ENCODE measurements at places on chromosomes 16 and 17. TPM values are rescaled to one million over a fixed set of nuclear protein-coding genes. Genes with fewer than 3 reads are reported as not detected.
A peak's percentile ranks its signal among the peaks of the same experiment; 100 is the strongest.

Gene PIGW
- total RNA-seq: 12.7 TPM

GRCh38 chr17:45256114-45256966 lies 5.6 kb downstream of the SPATA32 start:
- no peak for DNase-seq

DNA sequence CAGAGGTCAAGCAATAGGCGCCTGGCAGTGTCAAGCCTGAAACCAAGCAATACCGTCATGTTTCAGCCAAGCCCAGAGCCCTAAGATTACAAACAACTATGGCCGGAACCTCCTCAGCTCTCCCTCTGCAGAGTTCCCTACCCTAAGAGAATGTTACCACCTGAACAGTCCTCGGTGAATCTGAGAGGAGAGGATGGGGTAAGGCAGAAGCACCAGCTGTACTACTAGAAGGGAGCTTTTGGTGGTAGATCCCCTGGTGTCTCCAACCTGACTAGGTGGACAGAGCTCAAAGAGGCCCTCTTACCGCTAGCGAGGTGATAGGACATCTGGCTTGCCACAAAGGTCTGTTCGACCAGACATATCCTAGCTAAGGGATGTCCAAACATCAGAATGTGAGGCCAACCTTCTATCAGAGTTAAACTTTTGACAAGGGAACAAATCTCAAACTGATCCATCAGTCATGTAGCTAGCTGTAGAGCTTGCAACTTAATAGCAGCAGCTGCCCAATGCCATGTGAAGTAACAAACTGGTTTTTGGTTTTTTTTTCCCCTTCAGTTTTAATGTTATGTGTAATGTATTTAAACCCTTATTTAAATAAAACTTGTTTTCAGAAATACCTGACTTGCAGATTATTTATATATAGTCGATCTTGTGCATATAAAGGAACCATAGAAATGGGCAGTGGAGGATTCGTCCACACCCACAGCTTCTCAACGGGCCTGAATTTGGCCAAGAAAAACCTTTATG lies 2.5 kb downstream of the EIF1 start:
- no peak for DNase-seq

Gene KRTAP16-1
- total RNA-seq: not detected

DNA sequence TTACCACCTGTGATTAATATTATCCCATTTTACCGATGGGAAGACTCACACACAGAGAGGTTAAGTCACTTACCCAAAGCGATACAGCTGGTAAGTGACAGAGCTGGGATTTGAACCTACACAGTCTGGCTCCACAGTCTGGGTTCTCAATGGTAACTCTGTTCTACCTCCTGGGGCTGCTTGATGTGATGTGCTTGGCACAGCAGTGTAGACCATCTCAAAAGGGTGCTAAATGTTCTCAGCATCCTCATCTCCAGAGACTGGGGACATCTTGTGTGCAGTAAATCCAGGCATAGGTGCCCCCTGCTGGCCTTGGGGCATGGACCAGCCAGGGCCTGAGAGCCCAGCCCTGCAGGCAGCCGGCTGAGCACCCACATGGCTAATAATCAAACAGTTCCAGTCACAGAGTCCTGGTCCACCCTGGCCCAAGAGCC lies 15.4 kb upstream of the KATNB1 start:
- DNase-seq: peak; percentile 85

Gene KRT33A
- not detected for total RNA-seq

GRCh38 chr17:16406742-16407674 lies 8.4 kb upstream of the TRPV2 start:
- peak; percentile 81 for DNase-seq

- DNase-seq: no peak
Measured at GRCh38 chr17:60248618-60249289, 99.0 kb downstream of the CA4 start.

Gene LGALS9B
- total RNA-seq: 25.2 TPM

- DNase-seq: no peak
Measured at GRCh38 chr16:30354423-30355143, 525 bp downstream of the CD2BP2 start.

GRCh38 chr16:75614066-75614897 lies 8.8 kb downstream of the ADAT1 start:
- DNase-seq: no peak

- peak; percentile 93 for DNase-seq
Measured at GRCh38 chr17:7627250-7628121, at the start of gene SAT2. Gene SAT2 (minus strand): TSS chr17:7627821. CDS start chr17:7627635, 186 bp downstream.

GRCh38 chr16:89596957-89597649 lies 16.3 kb upstream of the DPEP1 start:
- DNase-seq: no peak

Gene PIRT
- not detected for total RNA-seq

GRCh38 chr16:927406-927805 lies 43.4 kb downstream of the LMF1 start:
- no peak for DNase-seq

- DNase-seq: no peak
Measured at GRCh38 chr17:80631142-80632045, 86.8 kb downstream of the RPTOR start.

Gene SLC35G6
- not detected for total RNA-seq

Gene BCAR1
- total RNA-seq: 122 TPM

Gene EVI2A
- not detected for total RNA-seq

- no peak for DNase-seq
Measured at GRCh38 chr16:14306485-14307058, 235.5 kb downstream of the MRTFB start.

DNA sequence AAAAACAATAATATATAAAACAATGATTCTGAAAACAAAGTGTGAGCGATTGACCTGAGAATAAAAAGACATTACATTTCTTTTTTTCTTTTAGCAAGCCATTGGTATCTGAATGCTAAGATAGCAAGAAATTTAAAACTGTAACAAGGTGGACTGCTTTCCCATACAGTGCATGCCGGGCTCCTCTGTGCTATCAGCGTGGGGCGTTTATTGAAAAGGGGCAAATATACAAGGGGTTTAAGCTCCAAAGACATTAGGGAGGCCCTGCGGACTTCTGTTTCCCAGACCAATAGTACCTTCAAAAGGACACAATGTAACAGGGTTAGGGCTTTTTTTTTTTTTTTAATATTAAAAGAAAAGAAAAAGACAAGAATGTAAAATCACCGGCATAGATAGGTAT lies 261.3 kb downstream of the ZFHX3 start:
- no peak for DNase-seq

GRCh38 chr17:82055023-82055964 lies 3.6 kb downstream of the GPS1 start:
- no peak for DNase-seq

Gene MYH2
- not detected for total RNA-seq

DNA sequence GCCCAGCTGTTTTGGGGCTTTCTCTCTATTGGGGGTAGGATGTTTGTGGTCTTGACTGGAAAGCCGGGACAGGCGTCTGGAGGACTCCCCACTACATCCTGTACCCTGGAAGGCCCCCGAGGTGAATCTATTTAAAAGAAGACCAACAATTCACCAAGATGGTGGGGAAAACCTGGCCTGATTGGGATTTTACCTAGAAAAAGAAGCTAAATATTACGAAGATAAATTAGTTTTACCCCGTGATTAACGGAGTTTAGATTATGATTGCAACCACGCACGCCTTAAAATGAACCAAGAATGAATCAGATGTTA lies 779 bp upstream of the CCDC102A start:
- no peak for DNase-seq

DNA sequence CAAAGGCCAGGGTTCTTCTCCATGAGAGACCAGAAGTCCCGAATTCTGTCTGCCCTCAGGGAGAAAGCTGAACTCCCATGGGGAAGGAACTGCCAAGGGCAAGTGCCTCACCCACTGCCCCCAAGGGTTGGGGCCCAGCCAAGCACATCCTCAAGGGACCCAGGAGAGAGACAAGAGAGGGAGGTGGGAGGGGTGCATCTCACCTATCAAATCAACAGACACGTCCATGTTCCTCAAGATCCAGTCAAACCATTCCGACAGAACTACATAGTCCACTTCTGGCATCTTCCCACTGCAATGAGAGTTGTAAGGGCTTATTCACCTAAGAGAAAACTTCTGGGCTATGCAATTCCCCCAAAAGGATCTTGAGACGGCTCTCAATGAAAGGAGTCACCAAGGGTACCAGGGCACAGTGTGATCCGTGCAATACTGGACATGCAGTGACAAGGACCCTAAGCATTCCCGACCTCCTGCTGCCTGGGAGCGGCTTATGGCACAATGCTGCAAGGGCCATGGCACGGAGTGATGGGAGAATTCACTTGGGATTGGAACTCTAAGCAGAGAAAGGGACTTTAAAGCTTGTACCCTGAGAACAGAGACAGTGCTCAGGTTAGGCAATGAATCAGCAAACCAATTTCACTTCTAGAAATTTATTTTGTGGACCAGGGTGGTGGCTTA lies 32.2 kb downstream of the TK2 start:
- DNase-seq: no peak

- peak; percentile 79 for DNase-seq
Measured at GRCh38 chr16:89545831-89546574, 14.5 kb upstream of the RPL13 start.

- no peak for DNase-seq
Measured at GRCh38 chr17:26809033-26809432, 484.9 kb upstream of the WSB1 start.

GRCh38 chr17:2094891-2095535 lies 40.1 kb downstream of the HIC1 start:
- DNase-seq: peak; percentile 87

GRCh38 chr16:55834049-55834448 lies 1.2 kb upstream of the CES1 start:
- DNase-seq: no peak

Gene YPEL2
- 37.8 TPM for total RNA-seq

DNA sequence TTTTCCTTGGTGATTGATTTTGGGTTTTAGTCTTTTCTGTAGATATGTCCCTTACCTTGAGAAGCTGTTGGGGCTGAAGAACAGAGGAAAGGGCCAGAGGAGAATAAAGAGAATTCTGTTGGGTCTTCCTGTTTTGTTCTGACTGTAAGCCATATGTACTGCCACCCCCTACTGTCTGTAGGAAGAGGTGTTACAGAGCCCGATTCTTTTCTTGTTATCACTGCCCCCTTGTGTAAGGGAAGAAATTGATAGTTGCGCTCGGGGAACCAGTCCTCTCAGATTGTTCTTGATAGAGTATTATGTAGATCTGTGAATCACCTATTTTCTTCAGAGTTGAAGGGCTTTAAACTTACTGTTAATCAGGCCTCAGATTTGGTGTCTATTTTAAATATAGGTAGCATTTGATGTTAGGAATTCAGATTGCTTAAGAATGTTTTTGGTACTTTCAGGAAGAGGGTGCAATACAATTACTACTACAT lies 2.4 kb downstream of the TANC2 start:
- peak; percentile 37 for DNase-seq

- DNase-seq: peak; percentile 60
Measured at GRCh38 chr16:1545044-1546040, 11.9 kb downstream of the TMEM204 start.

Gene PYY
- 71.3 TPM for total RNA-seq

DNA sequence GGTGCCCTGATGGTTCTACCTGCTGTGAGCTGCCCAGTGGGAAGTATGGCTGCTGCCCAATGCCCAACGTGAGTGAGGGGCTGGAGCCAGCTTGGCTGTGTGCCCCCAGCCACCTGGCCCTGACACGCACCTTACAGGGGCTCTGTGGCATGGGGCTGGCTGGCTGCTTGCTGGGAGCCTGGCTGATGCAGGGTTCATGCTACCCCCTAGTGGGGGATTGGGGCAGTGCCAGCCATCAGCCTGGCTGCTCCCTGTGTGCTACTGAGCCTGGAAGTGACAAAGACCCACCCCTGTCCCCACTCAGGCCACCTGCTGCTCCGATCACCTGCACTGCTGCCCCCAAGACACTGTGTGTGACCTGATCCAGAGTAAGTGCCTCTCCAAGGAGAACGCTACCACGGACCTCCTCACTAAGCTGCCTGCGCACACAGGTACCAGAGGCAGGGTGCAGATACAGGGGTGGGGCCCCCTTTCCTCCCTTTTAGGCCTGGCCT lies 5.7 kb downstream of the GRN start:
- DNase-seq: peak; percentile 88

Gene LITAFD
- not detected for total RNA-seq

Gene CLDN6
- total RNA-seq: not detected

DNA sequence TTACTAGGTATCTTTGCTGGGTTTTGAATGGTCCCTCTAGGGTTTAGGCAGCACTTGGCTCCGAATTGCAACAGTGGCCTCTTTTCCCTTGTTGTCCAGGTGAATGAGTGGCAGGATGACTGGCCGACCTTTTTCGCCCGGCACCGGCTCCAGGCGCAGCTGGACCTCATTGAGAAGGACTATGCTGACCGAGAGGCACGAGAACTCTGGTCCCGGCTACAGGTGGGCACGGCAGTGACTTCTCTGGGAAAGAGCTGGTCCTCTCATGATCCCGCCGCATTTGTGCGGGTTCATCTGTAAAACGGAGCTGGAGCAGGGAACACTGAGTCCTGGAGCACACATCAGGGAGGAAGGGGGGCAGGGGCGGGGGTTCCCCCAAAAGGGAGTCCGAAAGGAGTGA lies 3.1 kb upstream of the TBCD start:
- no peak for DNase-seq

- DNase-seq: no peak
Measured at GRCh38 chr16:17454162-17454730, 16.5 kb downstream of the XYLT1 start.

DNA sequence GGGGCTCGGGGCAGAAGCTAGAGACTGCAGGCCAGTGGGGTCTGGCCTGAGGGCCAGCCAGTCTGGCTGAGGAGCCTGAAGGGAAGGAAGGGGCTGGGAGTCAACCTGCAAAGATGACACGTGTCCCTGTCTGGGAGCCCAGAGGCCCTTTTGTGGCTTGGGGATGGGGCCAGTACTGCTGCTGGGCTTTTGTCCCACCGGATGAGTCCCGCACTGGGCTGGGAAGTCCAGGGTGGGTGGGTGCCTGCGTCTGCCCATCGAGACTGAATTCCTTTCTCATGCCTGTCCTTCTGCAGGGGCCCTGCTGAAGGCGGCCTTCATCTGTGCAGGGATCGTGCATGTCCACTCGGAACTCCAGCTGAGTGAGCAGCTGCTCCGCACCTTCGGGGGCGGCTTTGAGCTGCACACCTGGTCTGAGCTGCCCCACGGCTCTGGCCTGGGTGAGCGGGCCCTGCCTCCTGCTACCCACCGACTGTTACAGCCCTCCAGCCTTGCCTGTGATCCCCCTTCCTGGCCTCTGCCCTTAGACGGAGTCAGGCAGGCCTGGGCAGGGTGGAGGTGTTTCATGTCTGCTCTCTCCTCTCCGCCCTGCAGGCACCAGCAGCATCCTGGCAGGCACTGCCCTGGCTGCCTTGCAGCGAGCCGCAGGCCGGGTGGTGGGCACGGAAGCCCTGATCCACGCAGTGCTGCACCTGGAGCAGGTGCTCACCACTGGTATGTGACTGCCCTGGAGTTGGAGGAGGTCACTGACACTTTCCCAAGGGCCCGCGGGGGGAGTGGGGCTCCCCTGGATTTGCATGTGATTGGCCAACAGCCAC lies 20.9 kb downstream of the FCSK start:
- no peak for DNase-seq

GRCh38 chr16:1101573-1102332 lies 5.7 kb upstream of the C1QTNF8 start:
- no peak for DNase-seq

Gene SULT1A2
- total RNA-seq: not detected

GRCh38 chr17:5862395-5862794 lies 207.8 kb upstream of the WSCD1 start:
- DNase-seq: no peak

Gene SEBOX
- total RNA-seq: not detected

All from stomach (tissue), 19 donors.